ENCODE measurements at places on chromosomes 5 and 9. TPM values are rescaled to one million over a fixed set of nuclear protein-coding genes. Genes with fewer than 3 reads are reported as not detected.

- no peak for DNase-seq
These were observed 91.2 kb downstream of the ANXA2R start for GRCh38 chr5:42948961-42949347.

Gene NSG2
- not detected for total RNA-seq

Gene OR1Q1
- not detected for total RNA-seq

Gene STPG3
- not detected for total RNA-seq

- DNase-seq, result no peak
These were observed 24.2 kb downstream of the TGFBR1 start for GRCh38 chr9:99129091-99129490.

DNA sequence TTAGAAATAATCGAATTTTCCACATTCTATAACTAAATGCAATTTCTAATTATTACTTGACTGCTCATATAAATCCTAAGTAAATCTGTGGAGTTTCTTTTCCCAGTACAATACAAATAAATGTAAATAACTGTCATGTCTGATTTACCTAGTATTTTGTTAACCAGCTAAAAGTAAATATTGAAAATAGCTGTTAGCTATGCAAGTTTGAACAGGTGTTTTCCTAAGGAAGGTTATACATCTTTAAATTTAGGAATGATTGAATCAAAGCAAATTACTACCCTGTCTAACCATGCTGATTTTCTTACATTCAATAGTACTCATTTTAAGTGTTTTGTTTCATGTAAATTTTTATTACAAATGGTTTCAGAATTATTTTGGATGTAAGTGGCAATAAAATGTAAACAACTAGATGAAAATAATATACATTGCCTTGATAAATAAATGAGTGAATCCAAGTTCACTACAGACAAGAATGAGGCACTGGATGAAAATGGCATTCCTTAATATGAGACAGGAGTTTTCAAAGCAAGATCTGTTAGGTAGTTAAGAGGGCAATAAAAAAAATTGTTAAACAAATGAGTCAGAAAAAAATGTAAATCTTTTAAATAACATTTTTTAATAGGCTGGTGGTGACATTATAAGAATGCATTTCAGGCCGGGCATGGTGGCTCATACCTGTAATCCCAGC lies 15.8 kb downstream of the MCIDAS start:
- DNase-seq, result no peak

Gene CYSRT1
- 0.11 TPM for total RNA-seq

DNA sequence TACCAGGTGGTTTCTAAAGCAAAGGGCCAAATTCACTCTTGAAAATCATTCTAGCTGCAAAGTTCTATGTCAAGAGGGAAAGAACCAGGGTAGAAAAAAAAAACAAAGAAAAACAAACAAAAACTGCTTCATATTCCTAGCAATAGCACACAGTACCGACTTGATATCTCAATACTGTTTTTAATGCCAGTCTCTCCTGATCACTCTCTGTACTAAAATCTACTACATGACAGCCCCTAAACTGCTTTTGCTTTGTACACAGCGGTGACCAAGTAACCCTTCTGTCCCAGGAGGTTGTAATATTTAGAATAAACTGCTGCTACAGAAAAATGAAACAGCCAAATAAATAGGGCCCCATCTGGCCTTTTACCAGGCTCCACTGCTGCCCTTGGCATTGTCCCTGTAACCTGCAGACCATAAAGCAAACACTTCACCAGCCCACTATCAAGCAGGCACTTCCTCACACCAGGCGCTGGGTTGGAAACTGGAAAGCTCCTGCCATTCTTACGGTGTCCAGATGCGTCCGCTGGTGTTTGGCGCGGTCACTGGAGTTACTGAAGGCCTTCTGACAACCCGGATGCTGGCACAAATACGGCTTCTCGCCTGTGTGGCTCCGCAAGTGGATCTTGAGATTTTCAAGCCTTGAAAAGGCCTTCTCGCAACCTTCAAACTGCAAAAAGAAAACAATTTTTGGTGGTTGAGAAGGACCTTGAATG lies 363.2 kb downstream of the GLIS3 start:
- DNase-seq, result peak; percentile 88

Gene FKBP15
- total RNA-seq, result 23.2 TPM
